ENCODE measurements at places on chromosomes 2 and 18.

DNA sequence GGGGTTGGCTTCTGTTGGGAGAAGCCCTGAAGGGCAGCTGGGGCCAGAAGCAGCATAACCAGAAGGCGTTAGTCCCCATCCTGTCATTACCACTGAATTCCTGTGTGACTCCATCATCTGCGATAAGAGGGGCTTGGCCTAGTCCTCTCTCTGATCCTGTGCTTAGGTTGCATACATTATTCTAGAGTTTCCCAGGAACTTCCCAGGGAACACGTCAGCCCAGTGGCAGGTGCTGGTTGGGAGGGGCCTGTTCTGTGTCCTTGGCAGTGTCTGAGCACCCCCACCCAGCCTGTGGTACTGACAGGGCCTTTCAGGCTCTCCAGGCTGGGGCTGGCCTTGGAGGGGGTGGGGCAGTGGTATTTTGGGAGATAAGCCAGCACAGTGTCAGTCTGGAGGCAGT is 4.5 kb upstream of the TOGARAM2 start:
- DNase-seq, result no peak

DNA sequence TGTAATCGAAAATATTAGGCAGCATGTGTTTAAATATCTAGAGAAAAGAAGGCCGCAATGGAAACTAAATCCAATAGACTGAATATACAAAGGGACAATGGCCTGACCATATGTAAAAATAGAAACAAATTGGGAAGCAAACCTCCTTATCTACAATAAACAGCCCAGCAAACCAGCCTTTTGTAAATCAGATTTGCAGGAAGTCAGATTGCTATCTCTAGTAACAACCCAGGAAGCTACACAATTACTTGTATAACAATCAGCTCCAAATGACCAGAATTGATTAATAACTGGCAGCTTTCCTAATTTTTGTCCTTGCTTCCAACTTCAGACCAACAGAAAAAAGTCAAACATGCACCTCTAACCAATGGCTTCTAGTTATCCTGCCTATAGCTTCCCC is 860.0 kb downstream of the CPS1 start:
- no peak for DNase-seq

DNA sequence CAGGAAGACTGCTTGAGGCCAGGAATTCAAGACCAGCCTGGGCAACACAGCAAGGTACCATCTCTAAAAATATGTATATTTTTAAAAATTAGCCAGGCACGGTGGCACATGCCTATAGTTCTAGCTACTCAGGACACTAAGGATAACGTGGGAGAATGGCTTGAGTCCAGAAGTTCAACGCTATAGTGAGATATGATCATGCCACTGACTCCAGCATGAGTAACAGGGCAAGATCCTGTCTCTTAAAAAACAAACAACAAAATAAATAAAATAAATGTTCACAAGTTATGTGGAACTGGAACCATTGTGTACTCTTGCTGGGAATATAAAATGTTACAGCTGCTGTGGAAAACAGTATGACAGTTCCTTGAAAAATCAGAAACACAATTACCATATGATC is 47.2 kb downstream of the USP34 start:
- DNase-seq, result no peak

- DNase-seq, result peak; percentile 77
These were observed 1.2 kb upstream of the AFTPH start for GRCh38 chr2:64522843-64523428.
